ENCODE measurements at places on chromosomes 1 and 21.

GRCh38 chr21:20996421-20997310 is 1.5 kb upstream of the NCAM2 start:
- DNase-seq = no peak

DNA sequence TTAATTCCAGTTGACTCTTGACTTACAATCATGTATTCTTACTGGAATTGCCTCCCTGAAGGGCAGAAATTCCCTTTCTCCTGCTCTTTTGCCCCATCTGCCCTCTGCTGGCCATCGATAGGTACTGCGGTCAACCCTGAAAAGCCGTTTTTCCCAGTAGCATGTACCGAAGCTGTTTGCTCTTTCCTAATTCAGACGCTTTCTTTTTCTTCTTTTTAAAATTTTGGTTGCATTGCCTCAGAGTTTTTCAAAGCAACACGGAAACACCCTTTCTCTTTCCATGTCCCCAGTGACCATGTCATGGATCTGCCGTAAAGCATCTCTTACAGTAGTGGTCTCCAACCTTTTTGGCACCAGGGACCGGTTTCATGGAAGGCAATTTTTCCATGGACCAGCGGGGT is 164.2 kb upstream of the C1orf21 start:
- DNase-seq = peak; percentile 31

DNA sequence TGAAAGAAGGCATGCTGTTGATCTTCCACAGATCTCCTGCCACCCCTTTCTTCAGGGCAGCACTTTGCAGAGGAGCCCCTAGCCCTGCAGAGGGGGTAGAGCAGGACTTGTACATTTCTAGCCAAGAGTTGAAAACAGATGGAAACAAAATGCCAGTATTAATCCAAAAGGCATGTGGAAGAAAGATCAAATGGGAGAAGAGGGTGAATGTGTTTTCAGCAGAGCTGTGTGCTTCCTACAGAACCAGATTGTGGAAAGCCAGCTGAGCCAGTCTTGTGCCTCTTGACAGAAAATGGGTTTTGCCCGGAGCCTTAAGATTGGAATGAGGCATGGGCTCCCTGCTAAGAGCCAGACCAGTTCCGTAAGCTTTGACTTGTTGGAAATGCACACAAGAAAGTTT is 105.2 kb upstream of the TSPAN2 start:
- DNase-seq = no peak

GRCh38 chr1:1858382-1859086 is 32.4 kb downstream of the GNB1 start:
- DNase-seq = no peak

- DNase-seq = no peak
Measured at GRCh38 chr1:47584249-47584648, 146.4 kb downstream of the FOXD2 start.

DNA sequence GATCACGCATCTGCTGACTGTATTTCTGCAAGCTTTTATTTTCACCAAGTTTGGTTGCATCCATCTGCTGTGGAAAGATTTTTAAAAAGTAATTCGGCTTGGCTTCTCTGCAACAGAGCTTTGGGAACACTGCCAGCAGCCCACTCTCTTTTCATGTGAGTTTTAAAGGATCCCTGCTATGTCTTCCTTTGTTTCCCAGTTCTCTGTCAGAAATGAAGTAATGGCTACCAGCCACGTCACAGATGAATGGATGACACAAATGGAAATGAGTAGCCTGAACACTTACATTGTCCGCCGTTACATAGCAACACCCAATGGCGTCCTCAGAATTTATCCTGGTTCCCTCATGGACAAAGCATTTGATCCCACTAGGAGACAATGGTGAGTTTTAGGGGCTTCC is 80.6 kb upstream of the RAVER2 start:
- no peak for DNase-seq

- DNase-seq = peak; percentile 60
Measured at GRCh38 chr1:156910309-156910782, 10.1 kb upstream of the LRRC71 start.

- DNase-seq = no peak
Measured at GRCh38 chr1:43981636-43982035, 2.6 kb downstream of the B4GALT2 start.

DNA sequence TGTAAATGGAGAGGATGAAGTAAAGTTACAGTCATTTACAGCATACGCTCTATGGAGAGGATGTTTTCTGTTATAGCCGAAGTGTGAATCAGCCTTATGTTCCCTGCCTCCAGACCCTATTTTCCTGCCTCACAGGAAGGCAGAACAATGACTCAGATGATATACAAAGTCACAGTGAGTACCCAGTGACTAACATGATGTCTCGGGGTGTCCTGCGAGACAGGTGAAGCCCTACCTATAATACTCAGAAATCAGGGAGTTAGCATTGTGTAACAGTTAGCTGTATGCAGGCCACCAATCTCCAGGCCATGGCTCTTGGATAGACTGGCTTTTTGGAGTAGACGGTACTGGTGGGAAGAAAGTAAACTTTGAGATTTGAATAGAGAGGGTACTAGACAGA is 55.6 kb upstream of the FBXO28 start:
- DNase-seq = no peak

DNA sequence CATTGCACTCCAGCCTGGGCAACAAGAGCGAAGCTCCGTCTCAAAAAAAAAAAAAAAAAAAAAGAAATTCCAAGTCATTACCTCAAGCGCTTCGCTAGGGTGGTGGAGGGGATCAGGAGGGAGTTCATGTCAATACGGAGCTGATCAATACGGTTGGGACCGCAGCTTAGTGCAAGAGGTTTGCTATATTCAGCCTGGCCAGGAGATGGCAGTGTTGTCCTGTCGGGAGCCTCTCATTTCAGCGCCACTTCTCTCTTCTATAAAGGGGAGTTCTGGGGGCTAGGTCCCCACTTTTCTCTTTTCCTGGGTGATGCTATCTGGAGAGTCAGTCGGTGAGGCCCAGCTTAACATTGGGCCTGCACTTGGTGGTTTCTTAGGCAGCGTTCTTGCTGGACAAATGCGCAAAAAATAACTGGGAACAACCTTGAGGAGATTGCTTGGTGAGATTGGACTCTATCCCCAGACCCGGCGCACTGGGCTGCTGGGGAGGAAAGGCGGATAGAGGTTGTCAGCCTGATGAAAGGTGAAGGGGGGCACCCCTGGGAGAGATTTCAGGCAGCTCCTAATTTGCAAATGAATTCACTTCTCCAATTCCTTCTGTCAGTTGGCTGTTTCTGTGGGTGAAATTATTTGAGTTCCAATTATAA is 40.4 kb downstream of the KIAA0040 start:
- peak; percentile 59 for DNase-seq

GRCh38 chr1:209266590-209267205 is 316.8 kb upstream of the CAMK1G start:
- no peak for DNase-seq

GRCh38 chr1:163773396-163773795 is 451.6 kb downstream of the NUF2 start:
- DNase-seq = no peak

GRCh38 chr1:53606651-53607051 is 132.3 kb downstream of the GLIS1 start:
- no peak for DNase-seq

GRCh38 chr1:7128293-7128692 is 343.0 kb downstream of the CAMTA1 start:
- no peak for DNase-seq

- no peak for DNase-seq
Measured at GRCh38 chr1:9573723-9574122, 15.0 kb upstream of the TMEM201 start.

DNA sequence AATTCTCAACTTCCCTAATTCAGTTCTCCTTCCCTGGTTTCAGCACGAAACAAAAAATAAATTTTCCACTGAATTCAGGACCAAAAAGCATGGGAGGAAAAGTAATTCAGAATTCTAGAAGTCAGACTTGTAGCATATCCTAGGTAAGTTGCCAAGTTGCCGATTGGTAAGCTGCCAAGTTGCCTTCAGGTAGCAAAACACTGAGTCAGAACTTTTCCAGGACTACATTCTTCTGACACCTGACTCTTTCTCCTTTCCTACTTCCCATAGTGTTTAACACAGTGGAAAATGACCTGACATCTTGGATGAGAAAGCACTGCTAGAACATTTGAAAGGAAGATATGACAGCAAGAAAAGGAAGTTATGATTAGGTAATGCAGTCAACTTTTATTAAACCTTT is 322.8 kb downstream of the SPATA17 start:
- DNase-seq = no peak

DNA sequence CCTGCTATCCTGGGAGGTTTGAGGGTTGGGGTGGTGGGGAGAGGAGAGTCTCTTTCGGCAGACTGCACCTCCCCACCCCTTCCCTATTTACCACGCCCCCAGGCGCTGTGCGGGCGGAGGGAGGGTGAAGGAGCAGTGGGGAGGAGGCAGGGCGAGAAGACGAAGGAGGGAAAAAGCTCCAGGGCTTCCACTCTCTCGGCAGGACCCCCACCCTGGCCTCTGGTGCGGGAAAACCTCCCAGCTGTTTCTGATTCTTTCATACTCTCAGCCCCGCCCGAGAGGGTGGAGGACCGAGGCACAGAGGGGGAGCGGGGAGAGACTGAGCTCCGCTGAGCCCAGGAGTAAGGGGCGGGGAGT is 866 bp upstream of the WNT2B start:
- DNase-seq = no peak

DNA sequence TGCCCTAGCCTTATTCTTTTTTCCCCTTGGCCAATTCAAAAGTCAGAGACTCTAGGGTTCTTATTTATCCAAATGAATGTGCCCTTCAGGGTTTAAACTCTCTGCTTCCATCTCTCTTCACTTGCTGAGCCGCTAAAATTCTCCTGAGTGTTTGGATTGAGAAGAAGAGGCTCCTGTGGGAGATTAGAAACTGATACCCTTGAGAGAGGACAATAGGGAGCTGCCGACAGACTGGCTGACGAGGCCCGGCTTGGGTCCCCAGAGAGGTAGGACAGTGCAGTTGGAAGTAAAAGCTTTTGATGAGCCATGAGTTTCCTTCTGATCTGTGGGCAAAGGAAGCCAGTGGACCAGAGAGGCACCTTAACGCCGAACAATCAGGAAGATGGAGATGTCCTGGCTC is 41.3 kb upstream of the UBE2U start:
- no peak for DNase-seq

GRCh38 chr1:214379236-214379970 is 98.4 kb downstream of the SMYD2 start:
- no peak for DNase-seq

DNA sequence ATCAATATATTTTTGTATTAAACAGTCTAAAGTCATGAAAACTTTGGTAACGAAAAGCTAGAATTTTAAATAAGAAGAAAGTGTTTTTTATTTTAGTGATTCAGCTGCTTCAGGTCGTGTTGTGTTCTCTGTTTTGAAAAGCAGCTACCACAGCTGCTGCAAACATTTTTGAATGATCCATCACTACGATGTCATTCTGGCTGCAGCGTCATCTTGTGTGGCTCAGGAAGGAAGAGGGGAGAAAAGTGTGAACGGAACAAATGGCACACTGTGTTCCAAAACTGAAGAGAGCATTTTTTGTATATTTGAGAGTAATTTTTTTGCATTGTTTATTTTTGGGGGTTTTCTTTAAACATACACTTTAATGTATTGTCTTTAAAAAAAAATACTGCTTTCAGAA is 323.0 kb upstream of the ADGRL2 start:
- DNase-seq = no peak

- DNase-seq = no peak
Measured at GRCh38 chr21:45319461-45320211, 31.9 kb upstream of the POFUT2 start.

GRCh38 chr21:43611598-43612369 is 47.5 kb downstream of the HSF2BP start:
- no peak for DNase-seq

GRCh38 chr1:53306168-53306567 is 21.7 kb downstream of the LRP8 start:
- no peak for DNase-seq

- no peak for DNase-seq
Measured at GRCh38 chr1:109883248-109883955, 27.2 kb upstream of the CSF1 start.

GRCh38 chr1:74517599-74518051 is 5.2 kb upstream of the LRRC53 start:
- DNase-seq = no peak

DNA sequence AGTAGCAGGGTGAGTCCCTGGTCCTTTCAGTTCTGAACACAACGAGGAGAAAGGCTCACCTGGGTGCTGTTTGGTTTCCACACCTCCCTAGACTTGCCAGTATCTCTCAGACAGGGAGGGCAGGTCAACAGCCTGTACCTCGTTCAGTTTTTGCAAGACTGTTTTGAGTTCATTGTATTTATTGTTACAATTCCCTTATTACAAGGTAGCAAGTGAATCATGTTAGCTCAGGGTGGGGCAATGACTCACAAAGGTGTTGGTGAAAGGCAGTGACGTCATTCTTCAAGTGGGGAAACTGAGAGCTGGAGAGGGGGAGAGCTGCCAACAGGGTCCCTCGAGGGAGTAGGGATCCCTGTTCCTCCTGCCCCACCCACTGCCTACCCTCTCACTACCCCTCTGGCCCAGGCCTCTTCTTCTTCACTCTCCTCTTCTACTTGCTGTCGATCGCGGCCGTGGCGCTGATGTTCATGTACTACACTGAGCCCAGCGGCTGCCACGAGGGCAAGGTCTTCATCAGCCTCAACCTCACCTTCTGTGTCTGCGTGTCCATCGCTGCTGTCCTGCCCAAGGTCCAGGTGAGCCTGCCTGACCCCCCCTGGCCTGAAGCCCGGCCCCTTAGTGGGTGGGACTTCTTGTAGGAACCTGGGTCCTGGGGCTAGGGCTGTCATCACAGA is 13.4 kb downstream of the SERINC2 start:
- no peak for DNase-seq

- DNase-seq = no peak
Measured at GRCh38 chr1:166616206-166616605, 223.1 kb upstream of the POGK start.

GRCh38 chr1:15008783-15009729 is 144.5 kb upstream of the TMEM51 start:
- no peak for DNase-seq

DNA sequence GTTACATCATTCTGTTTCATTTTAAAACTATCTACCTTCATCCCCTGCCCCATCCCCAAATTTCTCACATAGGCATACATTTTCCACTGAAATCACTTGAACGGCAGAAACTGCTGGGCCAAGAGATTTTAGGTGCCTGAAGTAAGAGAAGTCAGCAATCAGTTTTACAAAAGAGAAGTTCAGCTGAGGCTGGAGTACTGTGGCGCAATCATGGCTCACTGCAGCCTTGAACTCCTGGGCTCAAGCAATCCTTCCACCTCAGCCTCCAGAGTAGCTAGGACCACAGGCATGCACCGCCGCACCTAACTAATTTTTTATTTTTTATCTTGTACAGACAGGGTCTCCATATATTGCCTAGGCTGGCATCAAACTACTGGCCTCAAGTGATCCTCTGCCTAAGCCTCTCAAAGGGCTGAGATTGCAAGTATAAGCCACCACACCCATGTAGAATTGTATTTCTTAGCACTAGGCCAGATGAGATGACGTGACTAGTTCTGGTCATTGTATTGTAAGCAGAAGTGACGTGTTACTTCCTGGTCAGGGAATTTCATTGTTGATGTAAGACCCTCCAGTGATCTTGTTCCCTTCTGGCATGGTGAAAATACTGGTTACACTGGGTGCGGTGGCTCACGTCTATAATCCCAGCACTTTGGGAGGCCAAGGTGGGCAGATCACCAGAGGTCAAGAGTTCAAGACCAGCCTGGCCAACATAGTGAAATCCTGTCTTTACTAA is 7.1 kb downstream of the BECN2 start:
- no peak for DNase-seq
